ENCODE measurements at places on chromosomes 7 and 10. TPM values are rescaled to one million over a fixed set of nuclear protein-coding genes. Genes with fewer than 3 reads are reported as not detected.

DNA sequence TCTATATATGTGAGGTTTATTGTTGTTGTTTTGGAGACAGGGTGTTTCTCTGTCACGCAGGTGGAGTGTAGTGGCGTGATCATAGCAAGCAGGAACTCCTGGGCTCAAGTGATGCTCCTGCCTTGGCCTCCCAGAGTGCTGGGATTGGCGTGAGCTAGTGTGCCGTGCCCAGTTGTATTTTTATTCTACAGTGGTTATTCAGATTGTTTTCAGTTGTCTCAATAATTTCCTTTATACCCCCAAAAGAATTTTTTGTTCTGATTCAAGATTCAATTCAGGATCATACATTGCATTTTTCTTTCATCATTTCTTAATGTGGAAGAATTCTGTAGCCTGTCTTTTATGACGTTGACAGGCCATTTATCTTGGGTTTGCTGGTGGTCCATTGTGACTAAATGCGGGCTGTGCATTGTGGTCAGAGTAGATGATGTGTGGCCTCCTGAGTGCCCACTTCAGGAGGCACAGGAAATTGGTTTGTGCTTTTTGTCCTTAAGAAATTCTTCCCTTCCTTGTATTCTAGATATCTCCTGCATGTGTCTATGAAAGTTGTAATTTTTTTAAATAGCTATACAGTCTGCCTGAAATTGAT lies 22.9 kb downstream of the RBM33 start:
- no peaks in the 10 kb centered on the region for H3K27me3 ChIP-seq
- peaks cover 19% of the 10 kb centered on the region for H3K4me1 ChIP-seq
- H3K4me3 ChIP-seq, result no peak overlapping the region
- H3K27ac ChIP-seq, result no peak overlapping the region

DNA sequence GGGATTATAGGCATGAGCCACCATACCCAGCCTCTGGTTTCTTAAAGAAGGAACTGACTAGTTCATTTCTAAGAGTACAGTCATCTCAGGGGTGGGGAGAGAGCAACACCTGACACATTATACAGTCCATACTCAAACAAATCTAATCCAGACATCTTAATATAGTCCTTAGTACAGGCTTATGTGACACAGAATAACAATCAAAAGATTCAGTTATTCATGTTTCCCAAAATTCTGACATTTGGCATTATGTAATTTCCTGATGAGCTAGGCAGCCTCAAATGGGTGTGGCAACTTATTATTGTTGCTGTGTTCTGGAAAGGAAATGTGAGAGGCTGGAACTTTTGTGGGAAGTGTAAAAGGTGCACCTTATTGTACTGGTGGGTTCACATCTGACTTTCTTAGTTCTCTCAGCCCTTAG lies 116.3 kb downstream of the WDFY4 start:
- H3K27ac ChIP-seq, result no peak overlapping the region
- no peaks in the 10 kb centered on the region for H3K4me1 ChIP-seq
- DNase-seq, result no peak
- no peaks in the 10 kb centered on the region for H3K36me3 ChIP-seq

GRCh38 chr10:87613751-87614150 lies 45.9 kb upstream of the PAPSS2 start:
- no peak for DNase-seq
- H3K27ac ChIP-seq, result no peak overlapping the region
- no peaks in the 10 kb centered on the region for H3K4me1 ChIP-seq
- H3K27me3 ChIP-seq, result no peaks in the 10 kb centered on the region
- no peak overlapping the region for H3K4me3 ChIP-seq

- H3K27ac ChIP-seq, result no peak overlapping the region
- H3K36me3 ChIP-seq, result no peaks in the 10 kb centered on the region
- peaks cover 7% of the 10 kb centered on the region for H3K4me1 ChIP-seq
- no peak for DNase-seq
Observed at GRCh38 chr7:97015279-97015678, 9.4 kb downstream of the DLX5 start.

FAM25A gene
- not detected for total RNA-seq

TCAF2 gene
- 1.9 TPM for total RNA-seq

ATE1 gene
- 24.5 TPM for total RNA-seq

ITPRIP gene
- 32.5 TPM for total RNA-seq

VSTM4 gene
- 45.0 TPM for total RNA-seq
